NCI-H1436 treated with DMSO at 0.1 percent for 48 hours (cell line): ENCODE measurements at places on chromosomes 3 and 15.

DNA sequence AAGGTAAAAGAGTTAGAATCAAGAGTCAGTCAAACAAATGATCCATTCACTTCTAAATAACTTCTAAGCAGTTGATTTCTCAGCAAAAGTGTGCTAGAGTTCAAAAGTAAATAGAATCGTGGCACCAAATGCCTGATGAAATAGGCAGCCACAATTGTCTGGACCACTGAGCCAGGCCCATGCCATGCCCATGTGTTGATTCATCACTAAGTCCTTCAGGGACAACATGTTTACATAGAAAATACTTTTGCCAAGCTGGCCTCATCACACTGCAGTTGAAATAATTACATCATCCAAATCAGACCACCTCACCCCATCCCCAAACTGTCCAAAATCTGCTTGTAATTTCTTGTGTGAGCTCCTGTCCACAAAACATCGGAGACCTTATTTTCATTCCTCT, 216.3 kb downstream of the IGSF11 start:
- no peak for DNase-seq

- no peak for DNase-seq
Measured at GRCh38 chr3:185823078-185824044, 1.5 kb downstream of the IGF2BP2 start.

DNA sequence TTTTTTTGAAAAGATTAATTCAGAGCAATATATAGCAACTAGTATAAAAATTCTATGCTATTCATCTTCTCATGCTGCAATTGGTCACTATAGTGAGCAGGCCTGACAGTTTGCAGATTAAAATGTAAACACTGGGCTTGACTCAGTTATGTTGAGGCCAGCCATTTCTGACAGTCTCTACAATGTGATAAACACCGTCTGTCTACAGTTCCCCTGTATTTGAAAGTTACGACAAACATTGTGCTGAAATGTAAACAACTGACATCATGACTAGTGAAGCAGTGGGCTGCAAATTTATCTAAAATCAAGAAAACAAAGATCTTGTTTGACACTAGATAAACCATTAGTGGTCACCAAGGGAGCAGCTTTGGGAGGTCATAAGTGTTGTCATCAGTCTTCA, 197.4 kb downstream of the ISL2 start:
- no peak for DNase-seq

GRCh38 chr3:59995563-59995962, 945.7 kb upstream of the CFAP20DC start:
- DNase-seq = no peak

- no peak for DNase-seq
Measured at GRCh38 chr3:30633718-30634117, 27.3 kb downstream of the TGFBR2 start.

GRCh38 chr3:28320981-28321380, 27.5 kb upstream of the ZCWPW2 start:
- DNase-seq = no peak

DNA sequence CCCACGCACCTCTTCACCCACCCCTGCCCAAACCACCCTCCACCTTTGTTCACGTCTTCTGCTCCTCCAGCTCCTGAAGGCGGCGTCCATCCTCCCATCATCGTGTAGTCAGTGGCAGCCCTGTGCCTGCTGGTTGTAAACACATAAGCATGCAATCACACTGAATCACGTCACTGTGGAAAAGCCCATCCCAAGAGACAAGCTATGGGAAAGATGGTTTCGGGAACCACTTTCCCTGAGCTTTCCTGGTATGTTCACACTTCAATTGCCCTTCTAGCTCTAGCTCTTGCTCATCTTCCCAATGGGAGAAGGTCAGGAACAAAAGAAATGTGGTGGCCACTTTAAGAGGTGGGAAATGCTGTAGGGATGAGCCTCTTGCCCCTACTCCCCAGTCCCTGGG, 14.4 kb upstream of the GOLGA8J start:
- DNase-seq = no peak

GRCh38 chr3:176219970-176220369, 977.3 kb downstream of the TBL1XR1 start:
- DNase-seq = no peak

- DNase-seq = no peak
Measured at GRCh38 chr3:71175691-71176365, 407.7 kb downstream of the FOXP1 start.

GRCh38 chr3:137509354-137510045, 254.6 kb upstream of the SOX14 start:
- no peak for DNase-seq

DNA sequence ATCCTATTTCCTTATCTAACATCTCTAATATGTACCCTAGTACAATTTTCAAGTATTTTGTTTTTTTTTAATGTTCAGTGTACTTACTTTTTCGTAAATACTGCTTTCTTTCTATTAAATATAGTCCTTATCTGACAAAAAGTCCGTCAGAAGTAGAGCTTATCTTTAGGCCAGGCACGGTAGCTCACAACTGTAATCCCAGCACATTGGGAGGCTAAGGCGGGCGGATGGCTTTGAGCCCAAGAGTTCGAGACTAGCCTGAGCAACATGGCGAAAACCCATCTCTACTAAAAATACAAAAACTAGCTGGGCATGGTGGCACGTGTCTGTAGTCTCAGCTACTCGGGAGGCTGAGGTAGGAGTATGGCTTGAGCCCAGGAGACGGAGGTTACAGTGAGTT, 41.1 kb downstream of the USP3 start:
- DNase-seq = no peak

DNA sequence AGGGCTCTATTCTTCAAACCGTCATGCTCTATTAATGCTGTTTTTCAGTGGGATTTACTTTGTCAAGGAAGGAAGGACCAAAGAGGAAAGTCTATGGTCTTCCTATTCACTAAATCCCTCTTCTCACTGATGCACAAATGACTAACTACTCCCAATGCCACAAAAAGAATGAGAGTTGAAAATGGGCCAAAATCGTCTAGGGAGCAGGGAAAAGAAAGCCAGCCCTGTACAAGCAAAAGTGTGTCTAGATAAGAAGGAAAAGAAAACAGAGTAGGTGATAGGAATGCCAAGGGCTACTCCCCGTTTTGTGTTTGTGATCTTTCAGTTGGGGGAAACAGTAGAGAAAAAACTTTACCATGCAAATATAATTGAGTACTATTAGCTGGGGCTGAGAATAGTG, 97.2 kb upstream of the TMCO5A start:
- DNase-seq = no peak

- no peak for DNase-seq
Measured at GRCh38 chr15:72233769-72234168, 2.8 kb upstream of the PKM start.
